ENCODE measurements at places on chromosomes 7 and 10.

DNA sequence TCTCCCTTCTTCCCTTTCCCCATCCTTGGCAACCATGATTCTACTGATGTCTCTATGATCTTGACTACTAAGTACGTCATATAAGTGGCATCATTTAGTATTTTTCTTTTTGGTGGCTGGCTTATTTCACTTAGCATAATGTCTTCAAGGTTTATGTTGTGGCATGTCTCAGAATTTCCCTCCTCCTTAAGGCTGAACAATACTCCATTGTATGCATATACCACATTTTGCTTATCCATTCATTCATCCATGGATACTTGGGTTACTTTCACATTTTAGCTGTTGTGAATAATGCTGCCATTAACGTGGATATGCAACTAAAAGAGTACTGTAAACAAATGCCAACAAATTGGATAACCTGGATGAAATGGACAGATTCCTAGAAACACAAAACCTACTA, 60.8 kb downstream of the BMPR1A start:
- DNase-seq = no peak

- DNase-seq = no peak
Observed at GRCh38 chr7:52017802-52018679, 701.4 kb upstream of the COBL start.

DNA sequence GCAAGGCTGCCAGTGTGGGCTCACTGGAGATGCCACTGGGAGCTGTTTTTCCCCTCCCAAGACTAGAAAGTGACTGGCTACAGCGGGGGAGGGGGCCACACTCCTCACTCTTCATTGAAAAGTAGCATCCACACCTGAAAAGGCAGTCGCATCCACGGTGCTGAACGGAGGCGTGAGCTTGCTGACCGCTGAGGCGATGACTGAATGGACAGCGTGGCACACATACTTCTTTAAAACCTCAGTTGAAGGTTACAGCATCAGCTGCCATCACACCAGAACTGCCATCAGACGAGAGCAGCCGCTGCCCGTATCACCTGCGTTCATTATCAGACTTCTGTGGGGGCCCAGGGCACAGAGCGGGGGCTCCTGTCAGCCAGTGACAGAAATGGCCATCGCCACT, 327.2 kb downstream of the DNAJB6 start:
- DNase-seq = no peak

DNA sequence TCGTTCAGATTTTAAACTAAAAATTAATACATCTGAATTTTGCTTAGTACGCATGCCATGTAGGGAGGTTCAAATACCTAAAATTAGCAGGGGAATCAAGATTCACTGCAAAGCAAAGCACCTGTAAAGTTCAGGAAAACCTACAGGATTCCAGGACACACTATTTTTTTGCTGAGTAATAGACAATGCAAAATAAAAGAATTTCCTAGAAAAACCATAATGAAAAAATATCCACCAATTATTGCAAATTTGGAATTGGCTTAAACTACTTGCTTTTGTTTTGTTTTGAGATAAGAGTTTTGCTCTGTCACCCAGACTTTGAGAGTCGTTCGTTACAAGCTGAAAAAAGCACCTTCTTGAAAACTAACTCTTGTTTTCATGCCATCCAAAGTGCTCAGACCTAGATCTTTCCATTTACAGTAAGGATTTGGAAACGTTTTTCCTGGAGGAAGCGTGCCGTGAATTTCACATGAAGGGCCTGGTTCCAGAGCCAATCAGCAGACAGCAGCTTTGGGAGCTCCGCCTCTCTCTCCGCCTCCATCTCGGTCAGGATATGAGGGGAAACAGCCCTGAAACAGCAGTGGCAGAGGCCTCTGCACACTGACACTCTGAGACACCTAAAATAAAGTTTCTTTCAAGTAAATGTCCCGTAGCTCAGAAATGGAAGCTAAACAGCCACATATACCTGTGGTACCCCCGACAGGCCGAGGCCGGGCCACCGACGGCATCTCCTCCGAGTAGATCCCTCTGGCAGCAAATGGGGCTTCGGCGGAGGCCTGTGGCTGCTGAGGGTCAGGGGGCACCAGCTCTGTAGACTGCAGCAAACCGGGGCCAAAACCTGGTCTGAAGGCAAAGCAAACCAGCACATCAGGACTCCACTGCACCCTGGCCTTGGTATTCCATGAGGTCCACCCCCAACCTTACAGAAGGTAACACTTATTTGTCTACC, 45.9 kb upstream of the ATP6V0A4 start:
- no peak for DNase-seq

DNA sequence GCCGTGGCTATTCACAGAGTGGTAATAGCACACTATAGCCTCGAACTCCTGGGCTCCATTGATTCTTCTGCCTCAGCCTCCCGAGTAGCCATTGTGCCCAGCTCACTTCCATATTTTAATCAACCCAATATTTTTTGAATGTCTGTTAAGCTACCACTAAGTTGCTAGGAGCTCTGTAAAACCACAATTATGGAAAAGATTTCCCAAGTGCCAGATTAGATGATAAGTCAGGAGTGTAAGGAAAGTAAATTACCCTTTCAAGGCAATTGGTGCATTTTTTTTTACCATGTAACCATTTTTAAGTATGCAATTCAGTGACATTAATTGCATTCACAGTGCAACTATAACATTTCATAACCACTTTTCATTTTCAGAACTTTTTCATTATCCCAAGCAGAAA, 87.5 kb upstream of the GATAD1 start:
- DNase-seq = no peak

DNA sequence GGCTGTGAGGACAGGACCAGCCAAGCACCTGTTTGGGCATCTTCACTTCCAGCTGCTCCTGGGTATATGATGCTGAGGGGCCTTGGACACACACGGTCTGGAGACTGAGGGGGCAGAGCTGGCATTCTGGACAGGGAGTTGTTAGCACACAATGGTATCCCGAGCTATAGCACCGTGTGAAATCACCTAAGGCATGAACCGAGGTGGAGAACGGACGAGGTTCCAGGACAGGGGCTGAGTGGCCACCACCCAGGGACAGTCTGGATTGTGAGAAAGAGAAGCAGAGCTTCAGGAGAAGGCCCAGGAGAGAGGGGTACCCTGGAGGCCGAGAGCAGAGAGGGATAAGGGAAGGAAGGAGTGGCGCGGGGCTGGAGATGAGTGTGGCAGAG, 571.8 kb downstream of the TCERG1L start:
- DNase-seq = no peak

GRCh38 chr10:114879541-114880158, 58.1 kb downstream of the FHIP2A start:
- peak; percentile 15 for DNase-seq

GRCh38 chr10:3323865-3324498, 151.4 kb upstream of the PITRM1 start:
- no peak for DNase-seq

DNA sequence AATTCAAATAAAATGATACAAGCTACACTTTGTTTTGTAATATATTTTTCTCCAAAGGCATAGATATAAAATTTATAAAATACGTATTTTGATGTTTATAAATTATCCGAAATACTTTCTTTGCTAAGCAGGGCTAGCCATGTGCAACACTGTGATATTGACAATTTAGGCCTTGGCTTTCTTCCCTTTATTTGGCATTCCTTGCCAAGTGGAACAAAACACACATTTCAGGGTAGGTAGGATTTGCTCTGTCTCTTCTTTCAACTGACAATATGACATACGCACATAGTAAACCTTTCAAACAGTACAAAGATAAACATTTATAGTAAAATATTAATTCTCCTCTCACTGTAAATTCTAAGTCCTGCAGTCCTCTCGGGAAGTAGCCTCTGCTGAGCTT, 103.3 kb upstream of the POT1 start:
- no peak for DNase-seq

GRCh38 chr7:50349963-50350944, 45.7 kb downstream of the IKZF1 start:
- DNase-seq = peak; percentile 69

- DNase-seq = no peak
Observed at GRCh38 chr10:98100476-98100875, 34.0 kb upstream of the R3HCC1L start.

DNA sequence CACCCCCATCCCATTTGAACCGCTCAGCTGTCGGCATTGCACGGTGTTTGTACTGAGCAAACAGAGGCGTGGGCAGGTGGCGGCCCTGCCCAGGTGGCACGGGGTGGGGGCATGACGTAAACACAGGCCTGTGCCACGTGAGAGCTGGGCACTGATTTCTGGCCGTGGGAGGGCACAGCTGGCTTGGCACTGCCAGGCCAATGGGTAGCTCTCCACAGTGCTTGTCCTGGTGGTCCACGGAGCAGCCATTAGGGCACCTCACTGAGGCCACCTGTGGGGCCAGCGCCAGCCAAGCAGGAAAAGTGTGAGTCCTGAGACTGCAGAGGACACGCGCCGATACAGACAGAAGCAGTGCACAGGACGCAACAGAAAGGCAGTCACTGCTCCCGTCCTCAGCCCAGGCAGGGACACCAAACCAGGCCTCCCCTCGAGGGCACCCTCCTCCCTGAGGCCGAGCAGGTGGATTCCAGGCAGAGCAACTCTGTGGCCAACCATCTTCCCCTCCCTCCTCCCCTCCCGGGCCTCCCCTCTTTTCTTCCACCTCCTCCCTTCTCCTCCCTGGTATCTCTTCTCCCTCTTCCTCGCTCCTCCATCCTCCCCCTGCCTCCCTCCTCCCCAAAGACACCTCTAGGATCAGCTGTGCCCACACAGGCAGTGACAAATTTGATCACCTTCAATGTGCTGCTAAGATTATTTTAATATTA, 258.7 kb downstream of the ELFN1 start:
- no peak for DNase-seq

GRCh38 chr7:50357426-50357825, 52.9 kb downstream of the IKZF1 start:
- no peak for DNase-seq

DNA sequence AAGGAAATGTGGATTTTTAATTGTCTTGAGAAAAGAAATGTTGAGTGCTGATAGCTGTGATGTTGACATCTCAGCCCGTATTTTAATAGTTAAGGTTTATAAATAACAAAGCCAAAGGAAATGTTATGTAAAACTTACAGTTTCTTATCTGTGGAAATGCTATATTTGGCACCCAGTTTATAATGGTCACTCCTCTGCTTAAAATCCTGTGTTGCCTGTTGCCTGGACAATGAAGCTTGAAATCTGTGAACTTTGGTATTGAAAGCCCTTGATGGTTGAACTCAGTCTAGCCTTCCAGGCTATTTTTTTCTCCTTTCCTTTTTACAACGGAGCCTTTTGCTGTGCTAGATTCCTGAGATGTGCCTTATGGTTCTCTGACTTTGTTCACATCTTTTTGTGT, 46.5 kb downstream of the MCU start:
- no peak for DNase-seq

DNA sequence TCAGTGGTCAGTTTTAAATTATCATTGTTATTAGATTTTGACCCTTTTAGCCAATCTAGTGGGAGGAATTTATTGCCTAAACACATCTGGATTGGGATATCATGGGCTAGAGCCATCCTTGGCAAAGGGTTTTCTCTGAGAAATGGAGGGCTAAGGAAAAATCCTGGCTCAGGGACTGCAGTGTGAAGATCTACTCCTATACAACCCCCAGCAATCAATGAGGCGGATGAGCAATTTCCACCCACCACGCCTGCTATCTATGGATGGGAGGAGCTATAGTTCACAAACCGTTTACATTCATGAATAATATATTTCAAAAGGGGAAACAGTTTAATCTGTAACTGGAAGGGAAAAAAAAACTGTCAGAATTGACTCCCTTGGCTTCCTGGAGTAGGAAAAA, 2.7 kb downstream of the CAV1 start:
- no peak for DNase-seq

- DNase-seq = peak; percentile 7
Observed at GRCh38 chr10:8404721-8405120, 350.2 kb downstream of the GATA3 start.

GRCh38 chr7:115827305-115828045, 203.1 kb downstream of the TFEC start:
- no peak for DNase-seq

DNA sequence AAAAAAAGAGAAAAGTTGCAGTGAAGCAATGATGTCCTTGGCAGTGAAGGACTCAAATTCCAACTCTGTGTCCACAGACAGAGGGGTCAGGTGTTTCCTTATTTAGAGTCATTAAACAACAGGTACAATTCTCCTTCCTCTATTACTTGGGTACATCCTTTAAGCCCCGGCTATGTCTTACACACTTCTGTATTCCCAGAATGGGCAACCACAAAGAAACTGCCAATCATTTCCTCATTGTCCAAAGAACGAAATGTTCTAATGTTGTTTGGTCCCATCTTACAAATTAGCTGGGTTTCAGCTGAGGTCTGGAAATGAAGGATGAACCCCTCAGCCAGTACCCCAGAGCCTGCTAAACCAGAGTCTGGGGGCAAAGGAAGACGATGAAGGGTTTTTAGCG, 59.5 kb downstream of the GRB10 start:
- DNase-seq = no peak

GRCh38 chr7:131502810-131503508, 53.5 kb downstream of the PODXL start:
- DNase-seq = no peak

DNA sequence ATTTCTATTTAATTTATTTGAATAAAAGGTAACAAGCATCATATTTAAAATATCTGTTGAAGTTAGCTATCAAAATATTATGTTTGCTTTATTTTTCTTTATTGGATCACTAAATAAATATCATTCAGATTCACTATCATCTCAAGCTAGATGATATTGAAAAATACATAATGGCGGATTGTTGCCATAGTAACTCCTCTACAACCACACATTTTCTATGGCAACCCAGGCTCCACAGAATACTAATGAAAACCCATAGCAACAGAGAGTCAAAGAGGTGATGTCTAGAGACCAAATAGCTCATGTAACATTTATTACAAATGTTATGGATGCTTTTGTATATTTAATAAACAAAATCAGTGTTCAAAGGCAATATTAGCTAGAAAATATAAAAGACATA, 148.9 kb upstream of the CDK1 start:
- DNase-seq = no peak

DNA sequence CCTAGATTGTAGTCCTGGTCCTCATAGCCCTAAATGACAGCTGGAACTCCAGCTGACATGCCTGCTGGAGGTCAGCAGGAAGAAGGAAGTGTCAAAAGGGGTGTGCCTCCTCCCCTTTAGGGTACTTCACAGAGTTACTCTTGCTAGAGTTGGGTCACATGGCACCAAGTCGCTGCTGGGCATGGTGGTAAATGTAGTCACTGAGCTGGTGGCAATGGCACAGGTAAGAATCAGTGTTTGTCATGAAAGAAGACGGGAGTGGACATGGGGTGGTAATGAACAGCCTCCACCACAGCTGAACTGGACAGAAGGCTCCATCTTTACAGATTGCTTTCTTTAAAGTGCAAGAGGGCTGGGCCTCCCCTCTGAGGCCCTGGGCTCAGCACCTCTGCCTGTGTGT, 122.3 kb downstream of the ACTR3B start:
- DNase-seq = no peak

DNA sequence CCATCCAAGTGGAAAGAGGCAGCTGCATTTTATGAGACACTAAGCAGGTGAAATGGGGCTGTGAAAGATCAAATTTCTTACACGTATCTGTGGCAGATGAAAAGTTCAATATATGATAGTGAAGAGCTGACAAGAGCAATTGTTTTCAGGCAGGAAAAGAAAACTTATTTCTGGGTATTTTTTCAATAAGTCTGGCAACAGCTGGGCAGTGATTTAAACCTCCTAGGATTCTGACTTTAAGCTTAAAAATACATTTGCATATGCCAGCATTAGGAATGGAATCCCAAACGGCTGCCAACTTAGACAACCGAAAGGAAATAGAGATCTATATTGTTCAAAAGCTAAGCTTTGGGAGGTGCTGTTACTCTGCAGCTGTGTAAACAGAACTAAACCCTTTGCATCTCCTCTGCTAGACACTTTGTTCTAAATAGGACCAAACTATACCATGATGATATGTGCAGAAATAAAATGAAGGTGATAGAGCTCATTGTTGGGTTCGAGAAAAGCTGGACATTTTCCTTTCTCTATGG, 26.1 kb downstream of the DYNC1I1 start:
- no peak for DNase-seq
